ENCODE measurements at places on chromosomes 16 and 17.

GRCh38 chr17:77419547-77420094 lies 278.9 kb downstream of the SEC14L1 start:
- DNase-seq, result no peak

- no peak for DNase-seq
Observed at GRCh38 chr17:61209106-61209439, 190.6 kb upstream of the TBX2 start.

DNA sequence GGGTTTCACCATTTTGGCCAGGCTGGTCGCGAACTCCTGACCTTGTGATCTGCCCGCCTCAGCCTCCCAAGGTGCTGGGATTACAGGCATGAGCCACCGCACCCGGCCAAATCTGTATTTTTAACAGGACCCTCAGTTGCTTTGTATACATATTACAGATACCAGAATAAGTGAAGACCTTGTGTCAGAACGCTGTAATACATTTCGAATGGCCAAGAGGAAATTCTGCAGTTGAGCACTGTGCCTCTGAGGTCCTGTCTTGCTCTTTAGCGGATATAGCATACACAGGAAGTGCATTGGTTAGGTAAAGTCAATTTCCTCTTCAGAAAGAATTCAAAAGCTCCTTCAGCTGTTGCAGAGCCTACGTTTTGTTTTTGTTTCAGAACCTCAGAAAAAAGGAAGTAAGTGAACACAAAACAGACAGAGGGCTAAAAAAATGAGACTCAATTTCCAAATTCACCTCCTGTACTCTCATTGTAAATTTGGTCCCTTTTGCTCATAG lies 15.7 kb downstream of the CRLF3 start:
- no peak for DNase-seq

DNA sequence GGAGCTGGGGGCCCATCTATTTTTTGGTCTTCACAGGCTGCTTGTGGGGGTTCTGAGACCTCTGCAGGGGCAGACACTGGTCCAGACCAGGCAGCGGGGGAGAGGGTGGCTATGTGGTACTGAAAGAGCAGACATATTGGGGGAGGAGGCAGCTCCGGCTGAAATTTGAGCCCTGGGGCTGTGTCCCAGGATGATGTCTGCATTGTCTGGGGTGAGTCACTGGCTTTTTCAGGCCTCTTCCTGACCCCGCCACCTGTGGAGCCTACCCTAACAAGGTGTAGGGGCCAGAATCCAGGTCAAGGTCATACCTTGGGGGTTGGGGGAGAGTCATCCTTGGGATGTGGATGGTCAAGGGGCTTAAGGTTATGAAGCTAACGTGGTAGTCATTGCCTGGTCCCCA lies 2.4 kb downstream of the CORO6 start:
- DNase-seq, result no peak

- no peak for DNase-seq
Observed at GRCh38 chr17:50672831-50673551, 34.7 kb downstream of the ANKRD40 start.
